ENCODE measurements at places on chromosomes 11 and 22.

DNA sequence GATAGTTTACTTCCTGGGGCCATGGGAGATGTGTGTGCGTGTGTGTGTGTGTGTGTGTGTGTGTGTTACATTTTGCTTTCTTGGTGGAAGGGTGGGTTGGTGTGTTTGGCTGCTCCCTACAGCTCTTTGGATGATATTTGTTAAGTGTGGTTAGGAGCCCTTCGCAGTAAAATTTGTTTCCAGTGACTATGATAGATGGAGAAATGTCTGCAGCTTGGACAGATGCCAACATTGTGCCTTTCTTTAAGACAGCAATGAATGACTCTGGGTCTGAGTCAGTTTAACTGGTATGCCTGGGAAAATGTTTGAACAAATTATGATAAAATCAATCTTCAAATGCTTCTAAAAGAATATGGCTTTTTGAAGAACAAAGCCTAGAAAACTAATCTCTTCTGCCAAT, 102.7 kb upstream of the TRPC6 start:
- peak; percentile 99 for DNase-seq

GRCh38 chr11:116368784-116369183, 404.0 kb downstream of the BUD13 start:
- DNase-seq = no peak

DNA sequence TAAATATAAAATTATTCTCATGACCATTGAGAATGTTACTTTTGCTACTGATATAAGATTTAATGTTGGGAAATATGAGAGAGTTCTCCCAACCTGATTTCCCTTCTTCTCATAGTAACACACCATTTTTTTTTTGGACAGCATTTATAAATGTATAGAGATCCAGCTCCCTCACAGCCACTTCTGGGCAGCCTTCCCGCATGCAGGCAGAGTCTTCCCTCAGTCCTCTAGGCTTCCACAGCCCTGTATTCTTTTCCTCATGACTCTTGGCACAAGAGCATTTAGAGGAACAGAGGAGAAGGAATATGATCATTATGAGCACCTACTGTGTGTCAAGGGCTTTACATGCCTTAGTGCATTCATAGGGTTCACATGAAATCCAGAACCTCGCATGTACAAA, 9.0 kb downstream of the DTX4 start:
- DNase-seq = no peak

DNA sequence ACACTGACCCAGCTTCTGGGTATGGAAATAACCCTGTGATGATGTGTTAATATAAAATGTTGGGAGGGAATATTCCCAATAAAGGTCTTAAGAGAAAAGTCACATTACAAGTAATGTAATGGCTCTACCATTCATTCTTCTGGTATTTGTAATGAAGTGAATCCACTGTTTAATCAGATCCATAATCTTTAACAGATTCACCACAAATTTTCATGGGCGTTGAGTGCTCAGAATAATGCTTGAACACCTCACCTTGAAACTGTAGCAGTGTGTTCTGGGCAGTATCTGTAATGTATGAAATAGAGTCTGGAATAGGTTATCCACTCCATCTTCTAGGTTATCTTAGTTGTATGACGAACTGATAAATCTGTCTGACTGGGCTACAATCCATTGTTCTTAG, 26.6 kb upstream of the CRTAM start:
- DNase-seq = no peak

DNA sequence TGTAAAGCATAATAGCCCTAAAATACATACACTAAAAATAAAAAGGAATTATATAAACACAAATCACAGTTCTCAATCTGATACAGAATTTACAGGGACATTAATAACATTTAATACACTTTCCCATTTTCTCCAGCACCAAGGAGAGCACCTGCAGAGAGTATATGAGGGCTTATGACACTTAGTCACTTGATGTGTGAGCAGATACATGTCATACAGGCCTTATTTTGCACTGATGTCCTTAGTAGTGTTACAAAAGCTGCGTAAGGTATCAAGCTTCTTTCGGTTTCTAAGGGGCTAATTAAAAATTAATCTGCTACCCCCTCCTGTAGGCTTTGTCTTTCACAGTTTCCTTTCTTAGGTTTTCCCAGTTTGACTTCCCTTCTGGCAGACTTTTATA, 61.3 kb downstream of the TRIM44 start:
- no peak for DNase-seq

GRCh38 chr11:128361451-128362020, 225.8 kb downstream of the ETS1 start:
- no peak for DNase-seq

- no peak for DNase-seq
Observed at GRCh38 chr11:124877910-124878758, 12.9 kb downstream of the ROBO3 start.

DNA sequence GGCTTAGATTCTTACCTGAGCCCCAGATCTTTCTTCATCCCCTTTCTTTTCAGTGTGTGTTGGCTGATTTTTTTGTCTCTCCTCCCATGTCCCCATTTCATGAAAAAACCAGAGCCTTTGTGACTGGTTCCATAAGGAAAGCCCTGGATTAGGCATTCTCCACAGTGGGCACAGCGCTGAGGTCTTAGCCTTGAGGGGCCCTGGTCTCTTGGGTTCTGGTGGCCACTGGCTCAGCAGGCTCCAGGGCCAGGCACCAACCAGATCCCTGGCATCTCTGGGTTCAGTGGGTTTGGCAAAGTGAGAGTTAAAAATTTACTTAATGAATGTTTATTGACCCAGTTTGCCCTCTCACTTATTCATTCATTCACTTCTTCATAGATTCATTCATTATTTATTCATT, 49.5 kb upstream of the ACCSL start:
- no peak for DNase-seq

GRCh38 chr22:30636226-30637077, 871 bp downstream of the SLC35E4 start:
- no peak for DNase-seq

GRCh38 chr11:71542879-71543777, 5.1 kb upstream of the KRTAP5-9 start:
- DNase-seq = no peak

DNA sequence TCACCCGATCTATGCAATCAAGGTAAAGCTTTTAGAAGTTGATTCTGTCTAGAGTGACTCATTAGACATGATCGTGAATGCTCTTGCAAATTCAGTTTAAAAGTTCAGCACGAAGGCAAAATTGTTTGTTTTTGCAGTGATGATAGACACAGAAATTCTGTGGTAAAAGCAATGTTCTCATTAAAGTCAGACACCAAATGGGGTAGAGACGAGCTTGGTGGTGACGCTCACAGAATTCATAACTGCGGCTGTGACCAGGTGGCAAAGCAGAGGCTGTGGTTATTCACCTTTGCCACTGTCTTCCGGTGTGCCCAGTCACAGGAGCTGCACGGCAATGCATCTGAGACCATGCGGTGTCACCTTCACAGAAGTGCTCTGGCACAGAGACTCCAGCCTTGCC, 83.4 kb downstream of the WNT7B start:
- DNase-seq = no peak

DNA sequence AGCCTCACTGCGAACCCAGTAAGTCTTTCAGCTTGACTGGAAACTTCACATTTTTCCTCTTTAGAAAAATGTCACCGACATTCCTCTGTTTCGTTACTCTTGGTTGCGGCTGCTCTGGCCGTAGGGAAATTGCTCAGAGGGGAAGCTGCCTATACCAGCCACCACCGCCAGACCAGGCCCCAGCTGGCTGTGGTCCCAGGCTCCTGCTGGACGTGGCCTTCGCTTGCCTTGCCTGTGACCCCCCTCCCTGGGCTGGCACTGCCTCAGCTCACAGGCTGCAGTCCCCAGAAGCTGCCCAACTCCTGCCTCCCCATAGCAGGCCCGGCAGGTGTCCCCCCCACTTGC, 197.8 kb downstream of the MN1 start:
- DNase-seq = no peak

DNA sequence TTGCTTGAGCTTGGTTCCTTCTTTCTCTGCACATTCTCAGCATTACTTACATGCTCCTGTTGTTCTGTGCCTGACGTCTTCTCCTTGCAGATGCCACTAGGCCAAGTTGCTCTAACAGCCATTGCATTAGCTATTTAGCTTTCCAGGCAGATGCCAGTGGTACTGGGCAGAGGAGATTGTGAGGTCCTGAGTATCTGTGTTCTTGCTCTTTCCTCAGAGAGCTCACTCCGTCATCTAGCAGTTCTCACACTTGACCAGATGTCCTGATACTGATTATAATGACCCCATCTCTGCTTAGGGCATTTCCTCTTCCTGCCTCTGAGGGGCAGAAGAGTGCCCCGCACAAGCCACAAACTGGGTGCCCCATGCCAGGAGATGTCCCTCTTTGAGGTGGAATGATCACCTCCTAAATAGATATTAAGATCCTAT, 30.7 kb downstream of the ARHGAP1 start:
- no peak for DNase-seq

GRCh38 chr22:48746789-48747425, 1080.8 kb downstream of the BRD1 start:
- no peak for DNase-seq

DNA sequence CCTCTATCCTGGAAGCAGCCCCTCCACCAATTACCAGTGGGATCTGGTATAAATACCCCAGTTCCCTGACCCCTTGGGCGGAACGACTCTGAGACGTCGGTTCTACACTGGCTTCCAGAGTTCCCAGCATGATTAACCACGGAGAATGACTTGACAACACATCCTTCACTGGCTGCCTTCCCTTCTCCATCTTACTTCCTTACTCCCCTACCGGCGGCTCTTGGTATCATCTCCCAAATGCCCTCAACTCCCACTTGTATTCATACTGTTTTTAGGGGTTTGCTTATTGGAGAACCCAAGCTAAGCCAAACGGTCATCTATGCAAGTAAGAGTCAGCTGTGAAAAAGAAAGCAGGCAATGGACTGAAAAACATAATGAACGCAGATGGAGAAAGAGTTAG, 56.1 kb downstream of the APOL3 start:
- DNase-seq = no peak

GRCh38 chr11:74685905-74686304, 45.3 kb downstream of the CHRDL2 start:
- DNase-seq = no peak

GRCh38 chr22:24331468-24332440, 61.1 kb downstream of the SPECC1L start:
- DNase-seq = no peak

DNA sequence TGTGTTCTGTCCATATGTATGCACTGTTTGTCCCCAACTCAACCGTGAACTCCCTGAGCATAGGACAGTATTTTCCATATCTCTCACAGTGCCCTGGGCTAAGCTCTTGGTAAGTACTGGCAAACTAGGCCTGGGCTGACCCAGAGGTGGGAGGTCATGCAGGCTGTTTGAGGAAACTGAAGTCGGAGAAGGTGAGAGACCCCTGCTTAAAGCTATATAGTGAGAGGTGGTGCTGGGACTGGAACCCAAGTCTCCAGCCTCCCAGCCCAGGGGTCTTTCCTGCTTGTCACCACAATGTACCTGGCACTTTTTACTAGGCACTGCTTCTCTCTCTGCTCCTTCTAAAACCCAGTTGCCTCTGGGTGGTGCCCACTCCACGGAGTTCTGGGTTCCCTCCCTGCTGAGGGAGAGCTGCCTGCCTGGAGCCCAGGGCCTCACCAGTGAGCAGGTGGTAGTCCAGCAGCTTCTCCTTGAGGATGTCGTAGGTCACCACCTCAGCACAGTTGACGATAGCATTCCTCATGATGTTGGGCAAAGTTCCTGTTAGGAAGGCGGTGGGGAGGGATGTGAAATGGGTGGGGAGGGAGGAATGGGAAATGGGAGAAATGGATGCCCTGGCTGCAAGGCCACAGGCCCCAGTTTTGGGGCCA, 4.7 kb downstream of the UCP3 start:
- no peak for DNase-seq

- no peak for DNase-seq
Observed at GRCh38 chr22:45204241-45204640, 36.5 kb downstream of the KIAA0930 start.

DNA sequence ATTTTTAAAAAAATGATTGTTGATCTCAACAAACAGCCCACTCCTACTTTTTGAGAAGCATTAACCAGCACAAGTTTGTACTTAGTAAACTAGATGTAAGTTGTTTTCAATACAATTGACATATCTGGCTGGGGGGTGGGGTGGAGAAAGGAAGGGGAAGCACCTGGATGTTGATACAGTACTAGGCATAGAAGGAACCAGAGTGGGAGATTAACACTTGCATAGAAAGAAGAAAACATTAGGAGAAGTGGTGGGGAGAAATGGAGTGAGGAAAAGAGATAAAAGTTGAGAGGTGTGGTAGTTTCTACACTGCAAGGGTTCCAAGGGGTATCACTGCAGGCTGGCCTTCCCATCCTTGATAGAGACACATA, 10.6 kb upstream of the GAB2 start:
- no peak for DNase-seq

- DNase-seq = peak; percentile 50
Observed at GRCh38 chr11:95702526-95702925, 87.1 kb downstream of the FAM76B start.

DNA sequence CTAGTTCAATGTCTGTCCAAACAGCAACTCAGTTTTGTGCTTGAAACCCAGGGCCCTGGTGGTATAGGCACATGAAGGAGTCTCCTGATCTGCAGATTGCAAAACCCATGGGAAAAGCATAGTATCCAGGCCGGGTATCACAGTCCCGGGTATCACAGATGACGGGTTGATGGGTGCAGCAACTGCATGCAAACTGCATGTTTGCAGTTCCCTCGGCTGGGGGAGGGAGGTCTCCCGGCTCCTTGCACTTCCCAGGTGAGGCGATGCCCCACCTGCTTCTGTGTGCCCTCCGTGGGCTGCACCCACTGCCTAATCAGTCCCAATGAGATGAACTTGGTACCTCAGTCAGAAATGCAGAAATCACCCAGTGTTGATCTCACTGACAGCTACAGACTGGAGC, 53.9 kb downstream of the KCNQ1 start:
- no peak for DNase-seq

GRCh38 chr11:93648158-93648557, 13.3 kb upstream of the CEP295 start:
- DNase-seq = no peak

Data from HS-5 (cell line).